ENCODE measurements at places on chromosomes 2 and 18.

DNA sequence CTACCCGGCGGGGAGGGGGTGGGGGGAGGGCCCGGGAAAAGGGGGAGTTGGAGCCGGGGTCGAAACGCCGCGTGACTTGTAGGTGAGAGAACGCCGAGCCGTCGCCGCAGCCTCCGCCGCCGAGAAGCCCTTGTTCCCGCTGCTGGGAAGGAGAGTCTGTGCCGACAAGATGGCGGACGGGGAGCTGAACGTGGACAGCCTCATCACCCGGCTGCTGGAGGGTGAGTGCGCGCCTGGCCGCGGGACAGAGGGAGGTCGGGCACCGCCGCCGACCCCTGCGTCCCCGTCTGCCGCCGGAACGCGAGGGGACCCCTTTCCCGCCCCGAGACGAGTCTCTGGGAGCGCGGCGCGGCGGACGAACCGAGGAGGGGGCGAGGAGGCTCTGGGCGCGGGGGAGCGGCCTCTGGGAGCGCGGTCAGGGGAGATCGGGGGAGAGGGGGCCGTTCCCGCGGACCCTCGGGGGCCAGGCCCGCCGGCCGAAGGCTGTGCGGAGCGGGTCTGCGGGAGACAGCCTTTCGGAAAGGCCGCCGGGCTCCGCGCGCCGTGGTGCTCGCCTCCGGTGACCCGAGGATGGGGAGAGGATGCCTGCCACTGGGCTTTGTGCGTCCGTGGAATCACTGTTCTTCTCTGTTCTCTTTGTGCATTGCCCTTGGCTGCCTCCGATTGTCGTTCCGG lies 463 bp downstream of the PPP1CB start:
- DNase-seq, result no peak

DNA sequence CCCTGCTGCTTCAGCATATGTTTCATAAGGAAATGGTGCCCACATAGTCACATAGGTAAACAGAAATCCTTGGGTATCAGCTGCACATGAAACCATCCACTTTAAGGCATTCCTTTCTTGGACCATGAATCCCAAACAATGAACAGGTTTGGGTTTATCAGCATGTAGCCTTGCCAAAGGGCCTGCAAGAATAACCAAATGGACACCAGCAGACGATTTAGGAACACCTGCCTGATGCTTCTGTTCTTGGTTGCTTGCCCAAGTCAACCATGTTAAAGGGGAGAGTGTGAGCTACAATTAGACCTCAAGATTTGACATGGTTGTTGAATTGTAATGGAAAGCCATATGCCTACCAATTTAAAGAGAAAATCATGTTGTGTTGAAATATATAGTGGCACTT lies 1342.7 kb upstream of the PIK3C3 start:
- no peak for DNase-seq

DNA sequence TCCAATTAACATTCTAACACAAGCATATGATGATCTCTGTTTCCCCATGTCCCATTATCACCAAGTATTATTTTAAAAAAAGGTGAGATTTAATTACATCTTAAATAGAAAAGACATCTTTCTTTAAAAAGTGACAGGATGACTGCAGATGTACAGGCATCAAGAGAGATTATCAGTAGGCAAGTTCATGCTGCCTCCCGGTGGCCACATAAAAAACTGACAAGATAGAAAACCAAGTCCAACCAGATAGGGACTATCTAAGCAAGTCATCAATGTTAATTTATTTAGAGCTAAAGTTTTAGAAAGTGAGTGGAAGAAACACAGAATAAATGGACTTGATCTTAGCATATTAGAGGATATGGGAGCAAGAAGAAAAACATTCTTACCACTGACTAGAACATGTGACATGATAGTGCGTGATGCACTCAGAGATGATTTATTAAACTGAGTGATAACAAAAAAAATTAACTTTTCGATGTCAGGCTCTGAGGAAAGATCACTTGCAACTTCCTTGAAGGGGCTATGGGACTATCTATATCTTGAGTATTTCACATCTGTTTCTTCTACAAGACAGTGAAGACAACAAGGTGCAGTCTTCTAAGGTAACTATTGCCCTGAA lies 5.4 kb upstream of the TDRD15 start:
- DNase-seq, result no peak

DNA sequence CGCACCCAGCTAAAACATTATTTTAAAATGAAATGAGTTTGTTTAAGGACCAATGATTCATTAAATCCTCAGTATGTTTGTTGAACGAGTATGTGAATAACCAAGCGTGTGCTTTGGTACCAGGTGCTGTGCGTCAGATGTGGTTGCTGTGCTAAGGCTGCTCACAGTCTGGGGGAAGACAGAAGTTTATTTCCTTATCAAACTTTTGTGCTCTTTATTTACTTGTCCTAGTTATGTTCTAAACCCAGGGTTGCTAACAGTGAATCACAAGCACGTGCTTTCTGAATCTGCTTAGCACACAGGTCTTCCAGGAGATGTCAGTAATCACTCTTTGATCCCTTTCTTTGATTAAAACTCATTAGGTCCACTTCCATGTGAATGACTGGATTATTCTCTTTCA lies 37.0 kb downstream of the RAPGEF4 start:
- no peak for DNase-seq

- DNase-seq, result no peak
Observed at GRCh38 chr2:27353762-27354596, 2.6 kb downstream of the GTF3C2 start.

DNA sequence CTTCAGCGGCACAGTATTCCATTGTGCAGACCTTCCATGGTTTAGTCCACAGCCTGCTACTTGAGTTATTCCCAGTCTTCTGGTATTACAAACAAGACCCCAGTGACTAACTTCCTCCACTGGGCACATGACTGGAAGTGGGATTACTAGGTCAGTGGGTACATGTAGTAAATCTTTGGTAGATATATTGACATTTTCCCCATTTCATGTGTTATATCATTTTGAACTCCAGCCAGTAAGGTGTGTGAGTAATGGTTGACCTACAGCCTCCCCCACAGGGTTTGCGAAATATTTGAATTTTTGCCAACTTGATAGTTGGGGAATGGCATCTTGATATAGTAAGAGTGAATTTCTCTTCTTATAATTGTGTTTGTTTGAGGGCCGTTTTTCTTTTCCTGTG lies 58.8 kb downstream of the RNF144A start:
- no peak for DNase-seq

GRCh38 chr2:233118648-233119000 lies 58.5 kb downstream of the INPP5D start:
- no peak for DNase-seq

- DNase-seq, result no peak
Observed at GRCh38 chr2:74741629-74742028, 87.6 kb downstream of the SEMA4F start.

GRCh38 chr2:100875516-100876230 lies 55.7 kb downstream of the NPAS2 start:
- no peak for DNase-seq

DNA sequence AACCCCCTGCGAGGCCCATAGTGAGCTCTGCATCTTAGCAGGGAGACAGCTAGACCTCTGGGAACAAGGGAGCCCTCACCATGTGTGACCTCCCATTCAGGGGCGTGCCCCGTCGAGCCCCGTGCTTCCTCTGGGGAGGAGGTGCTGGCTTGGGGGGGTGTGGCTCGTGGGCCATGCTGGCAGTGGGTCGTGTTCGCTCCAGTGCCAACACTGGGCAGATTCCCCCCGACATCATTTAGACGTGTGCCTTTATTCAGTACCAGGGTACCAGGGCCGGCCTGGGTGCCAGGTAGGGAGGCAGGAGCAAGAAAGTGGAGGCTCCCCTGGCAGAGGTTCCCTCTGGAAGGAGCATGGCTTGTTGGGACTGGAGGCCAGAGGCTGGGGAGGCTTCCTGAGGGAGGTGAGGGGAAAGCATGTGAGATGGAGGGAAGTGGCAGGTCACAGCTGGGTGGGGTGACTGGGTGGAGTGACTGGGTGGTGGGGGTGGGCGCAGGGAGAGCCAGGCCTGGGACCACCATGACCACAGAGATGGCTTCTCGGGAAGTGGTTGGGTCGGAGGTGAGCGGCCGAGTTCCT lies 15.2 kb downstream of the GPC1 start:
- DNase-seq, result no peak

DNA sequence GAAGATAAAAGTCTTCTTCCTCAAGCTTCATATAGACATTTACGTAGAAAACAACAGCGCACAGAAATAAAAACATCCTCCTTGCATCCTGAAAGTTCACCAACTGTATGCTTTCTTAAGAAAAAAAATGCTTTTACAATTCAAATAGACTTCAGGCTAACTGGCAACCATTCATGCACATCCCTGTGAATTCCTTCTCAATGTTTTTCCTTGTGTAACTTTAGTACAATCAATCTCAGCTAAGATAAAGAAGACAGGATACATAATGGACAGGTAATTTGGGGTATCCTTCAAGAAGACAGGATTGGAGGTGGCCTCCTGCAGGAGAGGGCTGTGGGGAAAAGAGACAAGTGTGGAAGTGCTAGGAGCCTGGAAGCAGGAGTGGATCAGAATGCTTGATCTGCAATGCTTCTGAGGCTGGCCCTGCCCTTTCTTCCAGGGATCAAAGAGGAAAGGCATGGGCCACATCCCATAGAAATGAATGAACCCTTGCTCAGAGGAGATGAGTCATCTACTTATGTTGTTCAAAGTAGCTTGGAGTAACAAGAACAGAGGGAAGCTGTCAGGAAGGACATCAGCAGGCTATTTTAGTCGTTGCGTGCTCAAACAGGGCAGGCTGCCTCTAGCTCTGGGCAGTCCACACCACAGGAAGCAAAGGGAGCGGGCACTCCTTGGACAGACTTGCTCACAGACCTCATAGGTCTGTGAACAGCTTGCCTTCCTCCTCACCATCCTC lies 126.6 kb downstream of the TMEM131 start:
- DNase-seq, result no peak

- DNase-seq, result no peak
Observed at GRCh38 chr2:57207191-57207590, 839.4 kb upstream of the VRK2 start.

DNA sequence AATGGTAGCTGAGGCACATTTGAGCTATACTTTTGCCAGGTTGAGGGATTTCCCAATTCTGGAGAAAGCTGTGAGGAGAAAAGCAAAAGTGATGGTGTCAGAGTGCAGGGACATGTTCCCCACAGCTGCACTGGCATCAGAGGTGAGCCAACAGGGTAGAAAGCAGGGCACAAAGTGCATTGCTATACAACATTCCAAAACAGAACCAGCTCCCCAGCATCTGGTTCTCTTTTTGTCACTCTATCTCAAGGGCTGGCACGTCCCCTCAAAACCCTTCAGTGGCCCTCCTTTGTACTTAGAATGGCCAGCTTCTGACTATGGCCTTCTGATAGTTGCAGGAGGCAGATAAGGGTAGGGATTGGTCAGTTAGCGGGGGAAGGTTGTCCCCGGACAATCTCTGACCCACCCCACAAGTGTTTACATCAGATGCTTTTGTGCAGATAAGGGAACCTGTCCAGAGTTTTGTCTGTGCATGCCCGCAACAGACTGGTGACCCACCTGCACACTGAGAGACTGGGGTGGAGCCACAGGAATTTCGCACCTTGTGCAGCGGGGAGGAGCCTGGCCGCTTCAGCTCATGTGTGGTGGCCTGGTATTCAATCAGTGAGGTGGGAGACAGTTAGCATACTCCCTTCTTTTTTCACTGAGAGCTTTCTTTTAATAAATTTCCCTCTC lies 31.0 kb upstream of the TMEM17 start:
- DNase-seq, result no peak

GRCh38 chr2:206163251-206163880 lies 3.7 kb downstream of the EEF1B2 start:
- DNase-seq, result no peak

GRCh38 chr18:51342815-51343214 lies 145.3 kb upstream of the MEX3C start:
- no peak for DNase-seq

DNA sequence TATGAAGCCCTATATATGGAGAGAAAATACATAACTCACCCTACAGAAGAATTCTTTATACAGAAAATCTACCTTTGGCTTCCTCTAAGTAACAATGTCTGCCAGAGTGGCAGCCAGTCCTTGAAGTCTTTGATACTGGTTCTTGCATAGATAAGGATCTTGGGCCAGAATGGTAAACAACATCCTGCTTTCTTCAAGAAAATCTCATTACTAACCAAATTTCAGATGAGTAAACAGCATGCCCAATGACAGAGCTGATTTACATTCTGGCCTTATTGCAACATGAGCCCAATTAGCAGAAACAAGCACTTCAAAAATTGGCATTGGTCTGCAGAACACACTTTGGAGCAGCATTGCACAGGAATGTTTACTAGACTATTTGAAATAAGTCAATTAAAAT lies 336.5 kb upstream of the ST6GAL2 start:
- DNase-seq, result no peak

DNA sequence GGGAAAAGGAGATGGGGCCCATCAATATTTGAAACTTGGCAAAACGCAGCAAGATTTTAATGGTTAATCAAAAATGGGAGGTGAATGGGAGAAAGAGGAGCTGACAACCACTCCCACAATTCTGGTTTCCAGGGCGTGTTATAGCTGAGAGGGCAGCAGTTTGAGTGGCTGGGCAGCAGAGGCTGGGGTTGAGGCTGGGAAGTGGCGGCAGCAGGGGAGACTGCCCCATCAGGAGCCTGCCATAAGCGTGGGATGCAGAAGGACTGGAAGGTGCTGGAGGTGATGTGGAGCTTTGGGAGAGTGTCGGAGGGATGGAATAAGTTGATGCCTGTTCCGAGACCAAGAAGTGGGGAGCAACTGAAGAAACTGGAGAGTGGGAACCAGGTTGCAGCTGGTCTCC lies 48.9 kb upstream of the SH3RF3 start:
- DNase-seq, result no peak

- no peak for DNase-seq
Observed at GRCh38 chr18:76823161-76823538, 793 bp downstream of the ZNF236 start.

- no peak for DNase-seq
Observed at GRCh38 chr2:124663645-124663997, 638.5 kb downstream of the CNTNAP5 start.

- DNase-seq, result no peak
Observed at GRCh38 chr2:23791030-23791429, 135.9 kb downstream of the ATAD2B start.

DNA sequence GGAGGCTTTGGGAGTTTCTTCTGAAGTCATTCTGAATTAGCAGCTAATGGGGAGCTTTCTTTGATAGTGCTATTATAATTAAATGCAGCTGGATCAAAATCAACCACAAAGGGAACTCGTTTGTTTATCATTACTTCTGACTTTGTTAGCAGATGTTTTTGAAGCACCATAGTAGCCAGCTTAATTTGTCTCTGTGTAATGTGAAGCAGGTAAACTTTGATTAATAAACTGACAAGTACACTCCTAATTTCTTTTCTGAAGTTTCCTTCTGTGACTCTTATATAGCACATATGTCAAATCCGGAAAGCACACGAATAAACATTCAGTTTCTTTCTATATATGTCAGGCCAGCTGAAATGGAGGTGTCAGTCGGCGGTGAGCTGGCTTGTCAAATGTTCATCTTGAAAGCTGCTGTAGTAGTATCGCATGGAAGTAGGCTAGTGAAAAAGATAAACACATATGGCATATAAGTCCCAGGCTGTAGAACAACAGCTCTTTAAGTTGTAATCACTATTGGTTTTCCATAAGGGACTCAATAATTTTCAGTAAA lies 451.9 kb upstream of the ZEB2 start:
- DNase-seq, result no peak
